ENCODE measurements at places on chromosomes 13 and 19. TPM values are rescaled to one million over a fixed set of nuclear protein-coding genes. Genes with fewer than 3 reads are reported as not detected.

DNA sequence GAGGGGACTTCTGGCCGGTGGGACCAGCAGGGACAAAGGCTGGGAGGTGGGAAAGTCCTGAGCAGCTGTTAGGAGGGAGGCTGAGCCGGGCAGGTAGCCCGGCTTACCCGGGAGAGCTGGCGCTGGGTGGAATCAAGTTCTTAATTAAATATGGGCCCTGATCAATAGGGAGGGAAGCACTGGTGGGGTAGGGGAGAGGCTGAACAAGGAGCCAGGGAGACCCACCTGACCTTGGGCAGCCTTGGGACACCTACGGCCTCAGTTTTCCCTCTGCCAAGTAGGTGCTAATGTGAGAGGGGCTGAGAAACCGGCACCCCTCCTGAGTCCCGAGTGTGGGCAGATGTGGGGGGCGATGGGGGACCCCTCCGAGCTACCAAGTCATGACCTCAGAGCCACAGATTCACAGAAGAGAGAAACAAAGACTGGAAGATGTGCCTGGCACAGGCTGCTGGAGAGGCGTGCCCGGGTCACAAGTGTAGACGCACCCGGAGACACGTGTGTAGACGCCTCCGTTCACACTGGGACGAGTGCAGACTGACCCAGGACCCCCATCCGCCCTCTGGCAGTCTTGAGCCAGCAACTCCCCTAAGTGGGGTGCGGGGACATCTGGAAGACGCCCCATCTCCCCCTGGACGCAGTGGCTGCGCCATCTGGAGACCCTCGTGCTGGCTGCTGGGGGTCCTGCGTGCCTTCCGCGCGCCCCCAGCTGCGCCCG, 8.4 kb downstream of the ONECUT3 start:
- H3K27me3 ChIP-seq, result peaks cover 100% of the 10 kb centered on the region
- no peak overlapping the region for H3K4me3 ChIP-seq
- no peak for DNase-seq
- H3K36me3 ChIP-seq, result no peaks in the 10 kb centered on the region

DNA sequence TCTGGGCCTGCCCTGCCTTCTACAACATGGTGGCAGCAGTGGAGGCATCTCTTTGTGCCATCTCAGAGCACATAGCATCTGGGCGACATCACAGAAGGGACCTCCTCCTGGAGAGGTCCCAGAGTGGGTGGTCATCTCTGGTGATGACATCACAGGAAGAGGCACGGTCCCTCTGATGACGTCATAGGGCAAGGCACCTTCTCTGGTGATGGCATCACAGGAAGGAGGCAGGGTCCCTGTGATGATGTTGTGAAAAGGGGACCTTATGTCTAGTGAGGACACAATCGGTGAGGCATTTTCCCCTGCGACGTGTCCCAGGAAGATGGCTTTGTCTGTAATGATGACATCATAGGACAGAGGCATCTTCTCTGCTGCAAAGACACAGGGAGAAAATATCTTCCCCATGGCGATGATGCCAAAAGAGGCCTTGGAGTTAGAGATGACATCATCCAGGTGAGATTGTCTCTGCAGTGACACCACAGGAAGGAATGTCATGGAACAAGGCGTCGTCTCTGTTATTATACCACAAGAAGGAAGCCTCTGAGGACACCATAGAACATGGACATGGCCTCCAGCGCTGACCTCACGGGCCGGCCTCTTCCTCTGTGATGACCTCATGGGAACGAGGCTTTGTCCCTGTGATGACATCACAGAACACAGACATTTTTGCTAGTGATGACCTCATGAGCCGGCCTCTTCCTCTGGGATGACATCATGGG, 10.7 kb downstream of the SHISA7 start:
- no peaks in the 10 kb centered on the region for H3K4me1 ChIP-seq
- no peaks in the 10 kb centered on the region for H3K36me3 ChIP-seq
- peaks cover 67% of the 10 kb centered on the region for H3K27me3 ChIP-seq
- H3K27ac ChIP-seq, result no peak overlapping the region
- DNase-seq, result no peak

- H3K27me3 ChIP-seq, result peaks cover 3% of the 10 kb centered on the region
- H3K4me1 ChIP-seq, result peaks cover 6% of the 10 kb centered on the region
- H3K36me3 ChIP-seq, result no peaks in the 10 kb centered on the region
- H3K27ac ChIP-seq, result no peak overlapping the region
- no peak overlapping the region for H3K4me3 ChIP-seq
- DNase-seq, result no peak
Measured at GRCh38 chr19:16266586-16266942, 58.1 kb upstream of the KLF2 start.

DNA sequence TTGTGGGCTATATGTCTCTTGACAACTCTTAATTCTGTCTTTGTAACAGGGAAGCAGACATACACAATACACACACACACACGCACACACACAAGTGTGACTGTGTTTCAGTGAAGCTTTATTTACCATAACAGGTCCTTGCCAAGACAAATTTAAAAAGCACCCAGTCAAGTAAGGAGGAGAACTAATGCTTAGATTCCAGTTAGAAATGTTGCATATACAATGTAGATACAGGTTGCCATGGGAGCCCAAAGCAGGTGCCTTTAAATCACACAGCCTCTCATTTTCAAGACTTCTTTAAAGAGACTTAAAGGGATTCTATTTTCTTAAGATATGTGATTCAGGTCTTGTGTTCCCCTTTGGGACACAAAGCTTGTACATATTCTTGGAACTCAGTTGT, 1551.9 kb downstream of the EFNB2 start:
- no peaks in the 10 kb centered on the region for H3K27me3 ChIP-seq
- H3K27ac ChIP-seq, result no peak overlapping the region
- H3K4me3 ChIP-seq, result no peak overlapping the region
- no peaks in the 10 kb centered on the region for H3K4me1 ChIP-seq
- H3K36me3 ChIP-seq, result no peaks in the 10 kb centered on the region

- H3K27ac ChIP-seq, result peak overlapping the region; percentile 75
- H3K36me3 ChIP-seq, result no peaks in the 10 kb centered on the region
- peaks cover 12% of the 10 kb centered on the region for H3K4me1 ChIP-seq
- H3K4me3 ChIP-seq, result peak overlapping the region; percentile 43
- no peak for DNase-seq
- peaks cover 63% of the 10 kb centered on the region for H3K27me3 ChIP-seq
Measured at GRCh38 chr13:102400675-102401145, 1.1 kb downstream of the FGF14 start.

- no peak overlapping the region for H3K4me3 ChIP-seq
- H3K4me1 ChIP-seq, result peaks cover 11% of the 10 kb centered on the region
- no peaks in the 10 kb centered on the region for H3K36me3 ChIP-seq
- peak overlapping the region; percentile 74 for H3K27ac ChIP-seq
- peak; percentile 70 for DNase-seq
Measured at GRCh38 chr19:35211545-35212230, 16.9 kb downstream of the FAM187B start.

DNA sequence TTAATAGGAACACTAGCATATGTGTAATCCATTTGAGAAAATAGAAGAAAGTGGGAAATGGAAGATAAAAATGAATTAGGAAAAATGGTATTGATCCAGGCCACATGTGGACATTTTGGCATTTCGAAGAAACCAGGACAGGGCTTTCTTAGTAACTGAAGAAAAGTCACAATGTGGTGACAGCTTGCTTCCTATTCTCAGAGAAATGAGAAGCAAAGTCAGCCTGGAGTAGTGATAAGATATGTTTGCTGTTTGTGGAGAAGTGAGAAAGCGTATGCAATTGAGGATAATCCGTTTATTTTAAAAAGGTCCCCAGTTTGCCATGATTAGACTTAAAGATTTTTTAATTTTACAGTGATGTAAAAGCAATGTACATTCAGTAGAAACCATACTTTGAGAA, 127.9 kb downstream of the SLITRK6 start:
- DNase-seq, result no peak
- H3K4me1 ChIP-seq, result no peaks in the 10 kb centered on the region
- H3K4me3 ChIP-seq, result no peak overlapping the region
- H3K27me3 ChIP-seq, result no peaks in the 10 kb centered on the region
- no peaks in the 10 kb centered on the region for H3K36me3 ChIP-seq
- H3K27ac ChIP-seq, result no peak overlapping the region

Gene CLEC17A
- total RNA-seq, result 0.41 TPM

Gene ZFP28
- 5.4 TPM for total RNA-seq

Data from transverse colon (tissue), 4 donors.